ENCODE measurements at places on chromosomes 4 and X.

GRCh38 chrX:19343085-19343534 lies 617 bp upstream of the PDHA1 start:
- no peak for DNase-seq

DNA sequence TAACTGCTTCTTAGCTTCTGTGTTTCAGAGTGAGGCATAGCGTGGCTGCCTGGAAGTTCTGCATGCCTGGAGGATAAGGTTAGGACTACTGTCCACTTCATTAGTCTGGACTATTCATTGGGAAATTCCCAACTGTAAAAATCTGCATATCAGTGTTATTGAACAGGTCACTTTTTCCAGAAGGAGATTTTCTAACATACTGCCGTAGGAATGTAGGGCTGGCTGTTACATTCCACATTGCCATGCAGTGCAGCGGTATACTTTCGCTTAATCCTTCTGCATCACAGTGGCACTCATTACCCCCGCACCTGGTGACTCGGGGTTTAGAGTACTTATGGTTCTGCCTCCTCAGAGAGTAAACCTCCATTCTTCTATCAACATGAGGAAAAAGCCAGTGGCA lies 104.6 kb downstream of the NPFFR2 start:
- DNase-seq, result no peak

DNA sequence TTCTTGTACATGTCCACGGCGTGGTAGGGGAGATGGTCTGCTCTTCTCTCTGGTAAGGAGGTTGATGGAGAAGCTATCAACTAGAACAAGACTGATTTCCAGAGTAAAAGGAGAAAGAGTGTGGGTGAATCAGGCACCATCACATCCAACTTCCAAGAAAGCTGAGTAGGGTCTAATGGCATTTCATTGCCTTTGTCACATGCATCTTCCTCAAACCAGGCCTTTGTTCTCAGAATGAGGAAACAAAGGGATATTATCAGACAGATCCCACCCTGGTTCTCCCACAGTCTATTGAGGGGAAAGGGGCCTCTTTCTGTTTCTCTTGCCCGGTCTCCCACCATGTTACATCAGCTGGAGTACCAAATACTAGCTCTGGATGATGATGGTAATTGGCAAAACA lies 160.2 kb upstream of the RBPJ start:
- no peak for DNase-seq

DNA sequence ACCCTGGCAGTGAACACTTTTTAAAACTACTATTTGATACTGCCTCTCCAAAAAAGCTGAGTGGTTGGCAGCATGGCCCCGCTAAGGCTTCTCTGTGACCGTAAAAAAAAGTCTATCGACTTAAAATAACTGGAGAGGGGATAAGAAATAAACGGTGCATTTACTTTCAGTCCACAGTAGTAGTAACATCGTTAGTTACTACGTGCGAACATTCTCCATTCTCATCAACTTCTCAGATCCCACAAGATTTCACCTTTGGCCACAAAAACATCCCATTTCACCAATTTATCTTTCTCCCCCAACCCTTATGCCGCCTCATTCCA lies 524 bp upstream of the EXOSC9 start:
- peak; percentile 22 for DNase-seq

DNA sequence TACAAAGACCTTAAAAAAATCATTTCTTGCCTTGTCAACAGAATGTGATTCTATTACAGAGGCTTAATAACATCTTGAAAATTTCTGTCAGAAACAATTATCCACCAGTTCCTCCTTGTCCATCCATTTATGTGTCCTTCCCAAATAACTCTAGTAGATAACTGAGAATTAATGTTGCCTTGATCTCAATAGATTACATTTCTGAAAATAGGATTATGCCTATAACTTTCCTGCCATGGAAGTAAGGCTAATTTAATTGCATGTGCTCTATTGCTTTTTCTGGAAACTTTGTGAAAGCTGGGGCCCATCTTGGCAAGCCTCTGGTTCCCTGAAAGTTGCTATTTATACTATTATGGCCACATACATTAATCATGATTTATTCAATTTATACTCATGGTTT lies 76.2 kb upstream of the UNC5C start:
- no peak for DNase-seq

DNA sequence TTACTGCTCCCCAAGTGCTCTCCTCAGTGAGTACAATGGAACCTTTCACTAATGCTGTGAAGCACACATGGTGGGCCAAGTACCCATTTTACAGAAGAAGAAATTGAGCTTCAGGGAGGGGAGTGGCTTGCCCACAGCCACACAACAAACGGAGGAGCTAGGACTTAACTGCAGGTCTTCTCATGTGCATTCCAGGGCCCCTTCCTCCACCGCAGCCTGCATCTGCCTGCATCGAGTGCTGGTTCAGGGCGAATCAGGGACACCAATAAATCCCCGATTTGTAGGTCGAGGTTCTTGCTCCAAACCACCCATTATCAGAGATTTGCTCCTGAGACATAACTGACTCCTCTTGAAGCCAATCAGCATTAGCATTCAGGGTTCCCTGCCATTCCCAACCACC lies 100.9 kb downstream of the MAMLD1 start:
- no peak for DNase-seq

GRCh38 chr4:130479020-130479419 lies 1383.1 kb downstream of the C4orf33 start:
- no peak for DNase-seq

DNA sequence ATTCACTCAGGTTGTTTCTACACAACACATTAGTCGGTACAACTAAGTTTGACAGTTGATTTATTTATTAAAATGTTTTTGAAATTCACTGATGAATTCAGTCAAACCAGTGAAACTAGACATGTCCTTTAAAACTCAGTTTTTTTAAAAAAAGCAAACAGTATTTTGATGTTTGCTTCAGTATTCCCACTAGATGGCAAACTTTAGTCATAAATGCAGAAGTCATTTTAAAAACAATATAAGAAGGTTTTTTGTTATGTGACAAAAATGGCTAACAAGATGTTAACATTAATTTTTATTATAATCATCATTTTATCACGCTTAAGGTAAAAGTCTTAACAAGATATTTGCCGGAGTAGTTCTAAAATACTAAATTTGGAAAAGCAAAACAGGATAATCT lies 1337.8 kb upstream of the DIAPH2 start:
- DNase-seq, result no peak

GRCh38 chr4:40055863-40056715 lies 561 bp upstream of the N4BP2 start:
- DNase-seq, result peak; percentile 17

All from NCI-H748 treated with DMSO at 0.1 percent for 48 hours (cell line).